ENCODE measurements at places on chromosomes 16 and 17. TPM values are rescaled to one million over a fixed set of nuclear protein-coding genes. Genes with fewer than 3 reads are reported as not detected.

DNA sequence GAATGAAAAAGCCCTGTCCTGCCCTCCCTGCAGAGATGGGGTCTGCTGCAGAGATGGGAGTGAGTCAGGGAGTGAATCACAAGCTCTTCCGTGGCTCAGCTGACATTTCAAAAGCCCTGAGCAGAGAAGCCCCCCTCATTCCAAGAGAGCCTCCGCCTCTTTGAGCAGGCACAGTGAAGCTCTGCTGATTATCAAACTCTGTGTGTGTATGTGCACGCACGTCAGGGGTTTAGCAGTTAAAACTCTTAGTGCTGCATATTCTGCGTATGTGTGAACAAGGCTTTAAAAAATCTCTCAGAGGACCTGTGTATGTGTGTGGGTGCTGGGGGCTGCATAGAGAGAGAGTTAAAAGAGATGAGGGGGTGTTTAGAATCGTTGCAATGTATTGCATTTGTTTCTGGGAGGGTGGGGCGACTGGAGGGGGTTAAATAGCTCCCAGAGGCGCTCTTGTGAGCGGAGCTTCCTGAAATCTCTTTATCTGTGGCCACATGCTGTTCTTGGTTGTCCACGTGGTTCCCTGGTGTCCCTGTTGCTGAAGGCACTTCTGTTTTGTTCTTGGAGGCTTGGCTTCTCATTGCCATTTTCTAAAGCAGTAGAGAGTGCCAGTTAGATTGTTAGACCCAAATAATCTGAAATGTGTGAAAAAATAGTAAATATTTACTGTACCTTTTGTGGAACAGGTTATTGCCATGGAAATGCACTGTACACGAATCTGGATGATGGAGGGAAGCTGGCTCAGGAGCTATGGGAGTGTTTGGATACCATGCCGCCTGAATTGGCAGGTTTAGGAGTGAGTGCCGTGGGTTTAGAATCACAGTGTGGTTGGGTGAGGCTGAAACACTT lies 116.6 kb downstream of the PRKCB start:
- DNase-seq, result peak; percentile 64

- no peak for DNase-seq
Observed at GRCh38 chr17:7056386-7056785, 12.5 kb upstream of the SLC16A11 start.

DNA sequence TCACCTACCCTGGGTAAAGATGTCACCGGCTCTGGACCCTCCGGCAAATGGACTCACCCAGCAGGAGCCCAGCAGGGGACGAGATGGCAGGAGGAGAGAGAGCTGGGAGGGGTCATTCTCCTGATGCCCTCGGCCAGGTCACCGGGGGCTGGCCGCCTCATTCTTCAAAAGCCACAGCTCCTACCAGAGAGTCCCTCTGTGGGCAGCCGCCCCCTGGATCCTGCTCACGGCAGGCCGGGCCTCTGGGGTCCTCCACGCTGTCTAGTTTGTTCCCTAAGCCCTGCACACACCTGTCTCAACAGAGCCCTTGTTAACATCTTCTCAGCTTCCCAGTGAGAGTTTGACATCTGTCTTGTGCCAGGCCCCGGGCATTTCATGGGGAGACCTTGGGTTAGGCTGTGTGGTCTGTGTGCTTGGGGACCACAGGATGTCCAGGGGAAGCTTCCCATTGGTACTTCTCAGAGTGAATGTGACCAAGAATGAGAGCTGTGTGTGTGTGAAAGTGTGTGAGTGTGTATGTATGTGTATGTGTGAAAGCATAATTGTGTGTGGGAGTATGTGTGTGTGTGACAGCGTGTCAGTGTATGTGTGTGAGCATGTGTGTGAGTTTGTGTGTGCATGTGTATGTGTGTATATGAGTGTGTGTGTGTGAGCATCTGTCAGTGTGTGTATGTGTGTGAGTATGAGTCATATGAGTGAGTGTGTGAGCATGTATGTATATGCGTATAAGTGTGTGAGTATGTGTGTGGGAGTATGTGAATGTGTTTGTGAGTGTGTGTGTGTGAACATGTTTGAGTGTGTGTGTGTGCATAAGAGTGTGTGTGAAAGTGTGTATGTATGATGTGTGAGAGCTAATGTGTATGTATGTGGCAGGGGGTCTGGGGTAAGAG lies 65.5 kb upstream of the BCO1 start:
- DNase-seq, result no peak

DNA sequence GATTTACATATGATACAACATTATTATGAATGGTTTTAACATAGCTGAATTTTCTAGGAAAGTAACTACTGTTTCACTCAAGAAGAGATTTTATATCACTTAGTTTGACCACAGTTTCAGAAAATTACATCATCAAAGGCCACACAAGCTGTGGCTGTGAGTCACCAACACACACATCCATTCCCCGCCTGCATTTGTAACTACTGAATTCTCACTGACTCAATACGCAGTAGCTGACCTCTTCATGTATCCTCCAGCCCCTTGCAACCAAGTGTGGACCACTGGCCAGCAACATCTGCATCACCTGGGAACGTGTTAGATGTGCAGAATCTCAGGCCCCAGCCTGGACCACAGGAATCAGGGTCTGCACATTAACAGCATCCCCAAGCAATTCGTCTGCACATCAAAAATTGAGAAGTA lies 197.6 kb downstream of the XYLT1 start:
- no peak for DNase-seq

GRCh38 chr16:14324581-14324980 lies 253.5 kb downstream of the MRTFB start:
- no peak for DNase-seq

DNA sequence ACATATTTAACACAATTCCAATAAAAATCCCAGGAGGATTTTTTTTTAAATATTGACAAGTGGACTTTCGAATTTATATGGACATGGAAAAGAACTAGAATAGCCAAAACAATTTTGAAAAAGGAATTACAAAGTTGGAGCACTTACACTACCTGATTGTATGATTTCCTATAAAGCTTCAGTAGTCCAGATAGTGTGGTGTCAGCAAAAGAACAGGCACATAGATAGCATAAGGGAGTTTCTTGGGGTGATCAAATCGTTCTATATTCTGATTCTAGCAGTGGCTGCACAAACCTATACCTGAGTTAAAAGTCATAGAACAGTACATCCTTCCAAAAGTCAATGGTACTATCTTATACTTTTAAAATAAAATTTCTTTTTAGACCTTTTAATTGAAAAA lies 66.4 kb upstream of the CES5A start:
- no peak for DNase-seq

- no peak for DNase-seq
Observed at GRCh38 chr16:75064403-75065148, 52.0 kb downstream of the LDHD start.

DNA sequence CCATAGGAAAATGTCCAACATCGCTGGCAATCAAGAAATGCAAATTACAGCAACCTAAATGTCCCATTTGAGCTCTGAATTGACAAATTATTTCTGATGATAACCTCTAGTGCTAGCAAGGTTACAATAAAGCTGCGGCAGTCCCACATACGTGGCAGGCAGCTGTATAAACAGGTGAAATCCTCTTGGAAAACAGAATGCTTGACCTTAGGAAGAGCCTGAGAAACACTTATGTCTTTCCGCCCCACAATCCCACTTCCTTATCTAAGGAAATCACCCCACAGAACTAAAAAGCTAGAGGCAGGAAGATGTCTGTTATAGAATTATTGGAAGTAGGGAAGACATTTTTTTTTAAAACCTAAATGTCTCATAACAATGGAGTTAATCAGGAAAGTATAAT lies 154.3 kb downstream of the KATNIP start:
- DNase-seq, result no peak

The DNAH9 gene
- total RNA-seq, result not detected

The ITGAX gene
- total RNA-seq, result 0.03 TPM

The KRT27 gene
- total RNA-seq, result not detected

The CRAMP1 gene
- 7.6 TPM for total RNA-seq

The SLC38A8 gene
- total RNA-seq, result not detected

The KCNG4 gene
- total RNA-seq, result not detected

The ULK2 gene
- total RNA-seq, result 8.6 TPM

The SLC5A10 gene
- not detected for total RNA-seq
